ENCODE measurements at places on chromosomes 12 and 14.

- DNase-seq = no peak
Measured at GRCh38 chr12:56391721-56392120, 29.1 kb upstream of the APOF start.

- no peak for DNase-seq
Measured at GRCh38 chr14:61326847-61327246, 5.5 kb downstream of the PRKCH start.

DNA sequence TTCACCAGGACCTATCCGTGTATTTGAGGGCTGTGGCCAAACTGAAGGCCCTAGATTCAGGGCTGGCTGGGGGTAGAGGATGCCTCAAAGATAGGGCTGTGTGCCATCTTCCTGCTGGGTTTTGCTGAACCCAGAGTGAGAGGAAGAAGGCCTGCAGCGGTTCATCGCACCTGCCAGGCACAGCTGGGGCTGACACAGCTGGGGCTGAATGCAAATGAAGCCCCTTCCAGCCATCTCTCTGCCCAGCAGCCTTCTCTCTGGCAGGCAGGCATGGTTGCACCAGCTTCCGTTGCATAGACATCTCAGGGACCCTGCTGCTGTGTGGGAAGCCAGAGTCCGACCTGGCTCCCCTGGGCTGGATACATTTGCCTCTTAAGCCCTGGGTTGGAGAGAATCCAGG is 152.4 kb downstream of the TSPAN9 start:
- DNase-seq = peak; percentile 23

DNA sequence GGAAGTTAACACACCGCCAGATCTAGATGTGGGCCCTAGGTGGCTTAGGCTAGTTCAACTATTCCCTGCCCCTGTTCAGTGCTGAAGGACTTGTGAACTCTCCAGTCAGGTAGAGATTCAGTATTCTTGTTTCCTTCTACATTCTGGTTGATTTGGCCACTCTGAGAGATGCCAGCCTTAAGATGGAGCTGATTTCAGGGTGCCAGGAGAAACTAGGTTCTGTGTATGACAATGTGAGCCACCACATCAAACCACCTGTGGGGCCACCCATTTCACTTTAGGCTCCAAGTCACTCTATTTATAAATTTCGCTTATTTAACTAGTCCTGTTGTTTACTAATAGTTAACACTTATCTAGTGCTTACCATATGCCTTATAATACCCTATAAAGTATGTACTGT is 26.0 kb downstream of the FRMD6 start:
- DNase-seq = no peak

DNA sequence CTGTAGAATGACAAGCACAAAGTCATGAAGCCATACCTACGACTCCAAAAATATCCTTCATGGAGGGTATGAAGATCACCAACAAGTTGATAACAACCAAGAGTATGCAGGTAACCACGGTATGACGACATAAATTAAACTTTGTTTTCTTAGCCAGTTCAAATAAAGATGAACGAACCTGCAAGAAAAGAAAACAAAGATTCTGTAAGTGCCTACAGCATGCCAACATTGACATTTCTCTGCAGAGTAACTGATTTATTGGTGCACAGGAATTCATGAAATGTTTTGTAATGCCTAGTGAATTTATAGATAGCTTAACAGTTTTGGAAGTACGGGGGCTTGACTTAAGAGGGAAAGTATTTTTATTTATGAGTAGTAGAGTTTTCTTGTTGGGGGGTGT is 71.0 kb downstream of the SLC38A1 start:
- no peak for DNase-seq

DNA sequence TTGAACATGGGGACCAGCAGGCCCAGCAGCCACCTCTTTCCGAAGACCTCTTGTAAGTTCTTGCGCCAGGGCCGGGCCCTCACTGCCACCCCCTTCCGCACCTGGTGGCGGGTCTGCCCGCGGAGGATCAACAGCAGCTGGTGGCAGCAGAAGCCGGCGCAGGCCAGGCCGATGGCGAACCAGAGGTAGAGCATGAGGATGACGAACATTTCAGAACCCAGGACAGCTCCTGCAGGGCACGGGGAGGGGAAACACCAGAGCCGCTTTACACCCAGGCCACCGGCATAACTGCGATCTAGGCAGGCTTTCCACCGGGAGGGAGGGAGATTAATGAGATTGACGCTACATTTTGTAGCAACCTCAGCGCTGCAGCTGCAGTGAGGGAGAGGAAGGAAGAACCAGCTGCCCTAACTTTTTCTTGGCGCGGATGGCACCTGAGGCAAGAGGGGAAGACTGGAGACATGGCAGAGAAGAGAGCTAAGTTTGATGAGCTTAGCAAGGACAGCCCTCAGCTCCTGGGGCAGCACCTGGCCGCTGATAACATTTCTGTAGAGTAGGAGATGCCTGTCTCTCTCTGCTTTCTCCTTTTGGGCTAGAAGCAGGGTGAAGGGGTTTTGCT is 7.8 kb downstream of the ZDHHC22 start:
- DNase-seq = no peak

DNA sequence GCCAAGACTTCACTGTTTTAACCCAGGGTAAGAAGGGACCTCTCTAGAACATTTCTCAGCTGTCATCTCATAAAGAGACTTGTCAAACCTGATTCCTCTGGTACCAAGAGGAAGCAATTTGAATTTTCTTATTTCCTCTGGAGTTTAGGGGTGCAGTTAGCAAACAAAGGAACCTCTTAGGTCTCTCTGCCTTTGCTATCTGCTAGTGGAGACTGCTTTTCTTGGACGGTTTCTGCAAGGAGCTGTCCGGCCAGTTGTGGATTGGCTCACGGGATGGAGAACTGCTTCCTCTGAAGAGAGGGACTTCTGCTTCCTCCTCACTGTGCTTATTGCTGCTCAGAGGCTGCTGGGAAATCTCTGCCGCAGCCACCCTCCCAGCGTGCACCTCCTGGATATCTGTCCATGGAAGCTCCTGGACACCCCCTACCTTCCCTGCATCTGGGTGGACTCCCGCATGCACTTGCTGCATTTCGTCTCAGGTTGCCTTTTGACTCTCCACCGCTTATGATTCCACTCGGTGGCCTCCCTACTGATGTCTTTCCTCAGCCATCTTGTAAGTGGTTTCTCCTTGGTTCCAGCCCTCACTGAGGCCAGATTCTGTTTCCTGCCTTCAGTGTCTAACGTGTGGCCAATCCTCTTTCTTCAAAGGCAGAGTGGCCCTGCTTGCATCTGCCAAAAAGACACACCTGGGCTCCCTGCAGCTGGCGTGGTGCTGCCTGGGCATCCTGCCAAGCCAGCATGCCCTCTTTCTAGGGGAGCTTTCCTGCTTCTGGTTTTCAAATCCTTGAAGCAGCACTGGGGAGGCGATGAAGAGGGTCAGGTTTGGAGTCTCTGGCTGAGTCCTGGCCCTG is 187.3 kb downstream of the CHST11 start:
- peak; percentile 95 for DNase-seq

- no peak for DNase-seq
Measured at GRCh38 chr12:82959821-82960220, 273.1 kb downstream of the TMTC2 start.

GRCh38 chr12:65632131-65632855 is 192.0 kb upstream of the HMGA2 start:
- DNase-seq = no peak

GRCh38 chr12:38905480-38906351 is at the start of gene CPNE8:
CPNE8 (minus strand) TSS chr12:38905591; CDS start chr12:38905534, 57 bp downstream.
- DNase-seq = no peak

- DNase-seq = no peak
Measured at GRCh38 chr12:77687321-77687720, 143.4 kb upstream of the NAV3 start.

DNA sequence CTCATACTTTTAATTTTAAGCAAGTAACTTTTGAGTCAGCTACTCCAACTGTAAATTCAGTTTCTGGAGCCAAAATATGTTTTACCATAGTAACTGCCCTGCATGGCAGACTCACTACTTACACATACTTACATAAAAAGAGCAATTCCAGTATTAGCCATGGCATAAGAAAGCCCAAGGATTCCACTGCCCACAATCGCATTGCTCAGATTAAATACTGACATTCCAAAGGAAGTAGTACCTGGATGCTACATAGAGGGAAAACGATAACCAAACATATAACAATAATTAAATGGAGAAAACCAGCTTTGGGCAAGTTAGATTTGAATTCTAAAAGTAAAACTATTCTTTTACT is 2.2 kb downstream of the SLC38A2 start:
- DNase-seq = no peak

DNA sequence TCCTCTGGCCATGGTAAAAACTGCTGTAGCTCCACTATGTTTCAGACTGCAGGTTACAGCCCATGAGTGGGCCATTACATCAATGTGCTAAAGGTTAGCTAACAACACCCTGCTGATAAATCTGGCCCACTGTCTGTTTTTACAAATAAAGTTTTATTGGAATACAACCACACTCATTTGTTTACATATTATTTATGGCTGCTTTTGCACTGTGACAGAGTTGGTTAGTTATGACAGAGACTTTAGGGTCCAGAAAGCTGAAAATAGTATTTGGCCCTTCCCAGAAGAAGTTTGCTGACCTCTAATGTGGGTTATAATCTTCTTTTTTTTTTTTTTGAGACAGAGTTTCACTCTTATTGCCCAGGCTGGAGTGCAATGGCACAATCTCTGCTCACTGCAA is 134.2 kb upstream of the PWP1 start:
- no peak for DNase-seq

DNA sequence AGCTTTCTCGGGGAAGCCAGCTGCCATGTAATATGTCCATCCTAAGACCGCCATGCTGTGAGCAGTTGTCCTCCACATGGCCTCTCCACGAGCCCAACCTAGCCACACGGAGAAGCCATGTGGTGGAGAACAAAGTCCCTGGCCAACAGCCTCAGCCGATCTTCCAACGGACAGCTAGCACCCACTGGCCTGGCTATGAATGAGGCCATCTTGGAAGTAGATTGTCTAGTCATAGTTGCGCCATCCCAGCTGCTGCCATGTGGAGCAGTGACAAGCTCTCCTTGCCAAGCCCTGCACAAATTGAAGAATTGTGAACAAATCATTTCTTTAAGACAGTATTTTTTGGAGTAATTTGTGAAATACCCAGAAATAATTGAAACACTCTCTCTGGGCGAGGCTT is 49.3 kb upstream of the USP44 start:
- DNase-seq = no peak

DNA sequence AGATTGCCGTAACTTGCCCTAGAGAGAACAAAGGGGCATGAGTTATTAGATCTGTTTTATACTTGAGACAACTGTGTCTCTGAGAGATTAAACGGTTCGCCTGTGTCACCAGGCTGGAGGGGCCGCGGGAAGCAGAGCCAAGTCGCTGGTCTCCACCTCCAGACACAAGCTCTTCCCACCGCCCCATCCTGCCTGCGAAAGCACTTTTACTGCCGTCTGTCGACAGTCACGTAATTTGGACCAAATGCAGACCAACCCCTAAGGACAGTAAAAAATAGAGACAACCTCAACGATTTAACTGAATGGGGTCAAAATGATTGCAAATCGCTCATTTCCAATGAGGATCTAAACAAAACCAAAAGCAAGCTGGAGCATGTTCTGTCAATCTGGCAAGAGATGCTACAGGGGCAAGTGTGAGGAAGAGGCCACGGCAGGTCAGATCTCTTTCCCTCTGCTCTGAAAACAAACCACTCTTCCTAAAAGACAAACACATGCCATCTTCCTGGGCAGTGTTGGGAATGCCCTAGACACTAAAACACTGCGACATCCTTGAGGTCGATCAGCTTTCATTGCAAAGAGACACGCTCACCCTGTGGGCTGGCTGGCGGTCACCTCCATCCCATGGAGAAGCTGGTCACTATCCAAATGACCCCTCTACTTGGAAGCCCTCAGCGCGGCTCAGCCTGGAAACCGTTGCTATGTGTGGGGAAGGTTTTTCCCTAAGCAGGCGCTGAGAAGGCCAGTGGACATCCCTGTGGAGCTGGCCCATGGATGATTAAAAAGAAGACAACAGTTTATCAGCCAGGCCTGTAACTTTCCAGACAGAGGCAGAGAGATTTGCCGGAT is 17.1 kb downstream of the GSC start:
- DNase-seq = no peak

DNA sequence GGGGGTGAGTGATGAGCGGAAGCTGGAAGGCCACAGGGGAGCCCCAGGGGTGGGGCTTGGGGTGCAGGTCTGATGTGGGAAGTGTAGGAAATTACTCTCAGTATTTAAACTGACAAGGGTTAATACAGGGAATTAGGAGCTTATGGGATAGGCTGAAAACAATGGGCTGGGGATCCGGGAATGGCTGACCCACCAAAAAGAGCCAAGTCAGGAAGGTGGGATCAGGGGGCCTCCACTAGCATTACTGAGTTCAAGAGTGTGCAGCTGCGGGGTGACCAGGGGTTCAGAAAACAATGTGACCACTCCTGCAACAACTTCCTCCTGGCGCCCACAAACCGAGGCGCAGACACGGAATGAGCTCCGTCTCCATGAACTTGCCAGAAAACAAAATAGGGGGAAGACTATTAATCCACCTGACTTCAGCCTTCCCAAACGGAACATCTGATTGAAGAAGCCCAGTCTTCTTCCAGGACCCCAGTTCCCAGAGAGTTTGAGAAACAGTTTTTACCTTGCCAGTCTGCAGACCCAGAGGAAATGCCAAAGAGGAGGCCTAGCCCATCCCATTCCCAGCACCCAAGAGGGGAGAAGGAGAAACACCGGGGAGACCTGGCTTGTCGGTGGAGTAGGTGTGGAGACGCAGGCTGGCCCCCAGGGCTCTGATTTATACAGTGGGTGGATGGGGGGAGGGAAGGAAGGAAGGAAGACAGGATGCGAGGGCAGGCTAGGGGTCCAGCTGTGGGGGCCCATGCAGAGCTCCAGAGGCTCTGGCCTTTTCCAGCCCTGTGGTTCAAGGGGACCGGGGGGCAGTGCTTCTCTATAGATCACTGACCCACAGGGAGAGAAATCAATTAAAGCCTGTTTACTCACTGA is 16.5 kb upstream of the YY1 start:
- DNase-seq = no peak

DNA sequence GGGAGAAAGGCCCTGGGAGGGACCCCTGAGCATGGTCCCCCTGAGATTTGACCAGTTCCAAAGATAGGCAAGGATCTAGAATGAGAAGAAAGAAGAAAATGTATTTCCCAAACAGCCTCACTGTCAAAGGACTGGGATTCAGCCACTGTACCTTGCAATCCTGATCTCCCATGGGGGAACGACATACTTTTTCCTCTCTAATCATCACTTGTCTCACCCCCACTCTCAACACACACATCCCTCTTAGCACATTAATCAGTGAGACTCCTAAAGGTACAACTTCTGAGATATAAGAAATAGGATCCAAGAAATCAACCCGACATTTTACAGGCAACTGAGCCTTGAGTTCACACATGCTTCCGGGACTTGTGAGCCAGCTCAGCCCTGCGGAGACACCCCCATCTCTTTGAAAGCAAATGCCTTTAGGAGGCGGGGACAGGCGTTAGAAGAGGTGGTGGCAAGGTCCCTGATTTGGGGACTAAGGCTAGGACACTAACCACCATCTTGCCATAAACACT is 1.4 kb downstream of the MAP3K9 start:
- peak; percentile 42 for DNase-seq

- no peak for DNase-seq
Measured at GRCh38 chr14:63470962-63471793, 72.0 kb downstream of the PPP2R5E start.

GRCh38 chr14:50836515-50836914 is 5.6 kb upstream of the NIN start:
- DNase-seq = no peak
